ENCODE measurements at places on chromosomes 3 and 15.

- no peaks in the 10 kb centered on the region for H3K4me1 ChIP-seq
- H3K4me3 ChIP-seq = no peak overlapping the region
- H3K36me3 ChIP-seq = no peaks in the 10 kb centered on the region
- no peaks in the 10 kb centered on the region for H3K27me3 ChIP-seq
- no peak overlapping the region for H3K27ac ChIP-seq
- DNase-seq = no peak
These were observed 25.4 kb downstream of the COMMD2 start for GRCh38 chr3:149726716-149727407.

- no peak overlapping the region for H3K27ac ChIP-seq
- no peaks in the 10 kb centered on the region for H3K4me1 ChIP-seq
These were observed 94.3 kb downstream of the XRN1 start for GRCh38 chr3:142353571-142353970.

DNA sequence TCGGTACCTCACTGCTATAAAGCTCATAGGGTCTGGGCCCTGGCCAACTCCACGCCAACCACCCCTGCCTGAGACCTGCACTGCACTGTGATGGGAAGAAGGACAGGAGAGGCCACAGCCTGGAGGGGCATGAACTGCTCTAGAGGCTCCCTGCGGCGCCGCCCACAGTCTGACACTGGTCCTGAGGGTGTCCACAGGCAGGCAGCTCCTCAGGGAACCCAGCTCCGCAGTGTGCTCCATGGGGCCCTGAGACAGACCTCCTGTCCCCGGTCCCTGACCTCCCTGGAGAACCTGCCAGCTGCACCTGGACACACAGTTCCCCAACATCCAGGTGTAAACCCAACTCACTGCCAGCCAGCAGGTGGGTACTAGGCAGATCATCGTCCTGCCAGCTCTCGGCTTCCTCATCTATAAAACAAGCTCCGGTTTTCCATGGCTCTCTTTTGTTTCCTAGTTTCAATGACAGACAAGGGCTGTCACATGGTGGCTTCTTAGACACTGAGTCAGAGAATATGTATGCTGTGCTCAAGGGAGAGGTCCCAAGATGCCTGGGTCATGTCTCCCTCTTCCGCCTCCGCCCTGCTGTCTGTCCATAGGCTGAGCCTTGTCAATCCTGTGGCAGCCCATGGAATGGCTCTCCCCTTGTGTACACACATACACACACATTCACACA is 5.1 kb upstream of the HAPLN3 start:
- no peak overlapping the region for H3K27ac ChIP-seq
- H3K36me3 ChIP-seq = peaks cover 32% of the 10 kb centered on the region
- peaks cover 13% of the 10 kb centered on the region for H3K4me1 ChIP-seq
- no peak for DNase-seq
- H3K4me3 ChIP-seq = no peak overlapping the region
- H3K27me3 ChIP-seq = no peaks in the 10 kb centered on the region

DNA sequence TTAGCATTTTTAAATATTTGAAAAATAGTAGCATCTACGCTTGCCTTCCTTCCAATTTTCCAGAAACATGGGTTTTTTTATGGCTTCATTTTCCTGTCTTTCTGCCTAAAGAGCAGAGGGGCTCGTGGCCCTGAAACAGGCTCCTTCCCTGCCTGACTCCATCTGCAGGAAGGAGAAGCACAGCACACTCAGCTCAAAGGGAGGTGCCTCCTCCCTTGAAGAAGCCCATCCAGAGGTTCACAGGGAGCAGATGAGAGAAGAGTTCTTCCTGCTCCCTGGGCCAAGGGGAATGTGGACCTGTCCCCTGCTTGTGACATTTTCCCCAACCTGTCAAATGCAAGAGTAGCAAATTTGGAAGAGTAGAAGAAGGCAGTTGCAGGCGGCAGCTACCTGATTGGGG is 55.8 kb downstream of the BBX start:
- H3K27me3 ChIP-seq = no peaks in the 10 kb centered on the region
- H3K27ac ChIP-seq = no peak overlapping the region
- peaks cover 2% of the 10 kb centered on the region for H3K4me1 ChIP-seq
- no peak overlapping the region for H3K4me3 ChIP-seq
- no peak for DNase-seq
- no peaks in the 10 kb centered on the region for H3K36me3 ChIP-seq

GRCh38 chr3:184165543-184165942 is 9.1 kb upstream of the AP2M1 start:
- no peak overlapping the region for H3K4me3 ChIP-seq
- peaks cover 50% of the 10 kb centered on the region for H3K36me3 ChIP-seq
- no peak for DNase-seq
- no peaks in the 10 kb centered on the region for H3K4me1 ChIP-seq
- no peaks in the 10 kb centered on the region for H3K27me3 ChIP-seq
- H3K27ac ChIP-seq = no peak overlapping the region

DNA sequence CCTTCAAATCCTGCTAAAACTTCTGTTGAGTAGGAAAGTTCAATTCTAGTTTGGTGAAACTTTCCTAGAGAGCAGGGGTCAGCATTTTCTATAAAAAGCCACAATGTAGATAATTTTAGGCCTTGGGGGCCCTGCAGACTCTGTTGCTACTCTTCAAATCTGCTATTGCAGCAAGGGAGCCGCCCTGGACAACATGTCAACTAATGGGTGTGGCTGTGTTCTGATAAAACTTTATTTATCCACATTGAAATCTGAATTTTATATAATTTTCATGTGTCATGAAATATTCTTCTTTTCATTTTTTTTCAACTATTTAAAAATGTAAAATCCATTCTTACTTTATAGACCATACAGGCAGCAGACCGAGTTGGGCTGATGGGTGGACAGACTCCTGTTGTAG is 67.4 kb upstream of the SAMMSON start:
- H3K27ac ChIP-seq = no peak overlapping the region
- no peak for DNase-seq
- H3K4me1 ChIP-seq = no peaks in the 10 kb centered on the region
- H3K36me3 ChIP-seq = no peaks in the 10 kb centered on the region
- H3K4me3 ChIP-seq = no peak overlapping the region
- no peaks in the 10 kb centered on the region for H3K27me3 ChIP-seq

- H3K4me1 ChIP-seq = no peaks in the 10 kb centered on the region
- no peaks in the 10 kb centered on the region for H3K27me3 ChIP-seq
- H3K4me3 ChIP-seq = no peak overlapping the region
- no peak for DNase-seq
- H3K36me3 ChIP-seq = peaks cover 10% of the 10 kb centered on the region
These were observed 12.6 kb downstream of the TM6SF1 start for GRCh38 chr15:83119968-83120581.

GRCh38 chr3:25532431-25533162 is 104.5 kb downstream of the RARB start:
- H3K27ac ChIP-seq = no peak overlapping the region
- no peaks in the 10 kb centered on the region for H3K36me3 ChIP-seq
- no peak for DNase-seq
- no peaks in the 10 kb centered on the region for H3K27me3 ChIP-seq
- H3K4me1 ChIP-seq = no peaks in the 10 kb centered on the region

DNA sequence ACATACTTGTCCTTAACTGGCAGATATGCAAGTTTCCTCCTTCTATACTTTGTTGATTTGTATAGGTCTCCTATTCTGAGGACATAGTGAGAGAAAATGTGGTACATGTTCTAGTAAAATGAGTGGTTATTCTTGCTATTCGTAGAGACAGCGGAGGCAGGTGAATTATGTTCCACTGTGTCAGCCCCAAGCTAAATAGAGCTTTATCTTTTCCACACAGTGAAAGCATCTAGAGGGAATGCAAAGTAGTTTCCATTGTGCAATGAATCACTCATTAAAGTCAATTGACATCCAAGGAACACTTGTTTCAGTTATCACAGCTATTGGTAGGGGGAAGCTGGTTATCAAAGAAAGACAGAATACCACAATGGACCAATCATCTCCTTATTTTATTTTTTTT is 262.4 kb downstream of the NLGN1 start:
- H3K27ac ChIP-seq = no peak overlapping the region
- peaks cover 4% of the 10 kb centered on the region for H3K4me1 ChIP-seq
- no peaks in the 10 kb centered on the region for H3K36me3 ChIP-seq
- DNase-seq = no peak
- H3K27me3 ChIP-seq = no peaks in the 10 kb centered on the region

DNA sequence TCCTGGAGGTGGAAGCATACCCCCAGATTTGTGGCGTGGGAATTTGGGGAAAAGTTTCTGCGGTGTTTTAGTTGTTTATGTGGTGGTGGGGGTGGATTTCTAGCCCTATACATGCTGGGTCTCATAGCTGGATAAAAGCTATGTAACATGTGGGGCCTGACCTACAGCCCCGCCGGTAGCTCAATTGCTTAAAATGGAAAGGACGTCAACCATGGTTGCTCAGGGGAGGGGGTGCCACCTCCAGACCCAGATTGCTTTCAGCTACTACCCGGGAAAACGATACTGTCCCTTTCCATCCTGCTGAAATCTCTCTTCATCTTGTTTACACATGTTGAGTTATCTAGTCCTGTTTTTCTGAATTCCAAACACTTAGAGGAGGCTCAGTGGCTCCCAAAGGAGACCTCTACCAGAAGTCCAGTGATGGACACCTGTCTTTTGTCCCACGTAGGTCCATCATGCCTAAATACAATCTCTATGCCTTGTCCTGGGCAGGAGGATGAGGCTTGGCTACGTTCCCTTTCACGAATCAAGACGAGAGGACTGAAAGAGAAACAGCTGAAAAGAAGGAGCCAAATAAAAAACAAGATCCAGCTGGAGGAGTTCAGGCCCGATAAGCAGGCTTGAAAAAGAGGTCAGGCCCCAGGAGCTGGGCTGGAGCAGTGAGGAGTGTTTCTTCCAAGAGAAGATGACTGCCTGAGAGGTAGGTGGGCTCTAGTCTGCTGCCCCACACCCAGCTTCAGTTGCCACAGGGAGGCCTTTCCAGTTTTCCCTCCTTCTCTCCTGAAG is 72.1 kb upstream of the TPRG1 start:
- no peaks in the 10 kb centered on the region for H3K36me3 ChIP-seq
- H3K4me3 ChIP-seq = no peak overlapping the region

GRCh38 chr15:58381697-58382096 is 50.1 kb upstream of the LIPC start:
- H3K4me3 ChIP-seq = no peak overlapping the region
- no peak overlapping the region for H3K27ac ChIP-seq
- H3K36me3 ChIP-seq = no peaks in the 10 kb centered on the region
- H3K4me1 ChIP-seq = peaks cover 12% of the 10 kb centered on the region

DNA sequence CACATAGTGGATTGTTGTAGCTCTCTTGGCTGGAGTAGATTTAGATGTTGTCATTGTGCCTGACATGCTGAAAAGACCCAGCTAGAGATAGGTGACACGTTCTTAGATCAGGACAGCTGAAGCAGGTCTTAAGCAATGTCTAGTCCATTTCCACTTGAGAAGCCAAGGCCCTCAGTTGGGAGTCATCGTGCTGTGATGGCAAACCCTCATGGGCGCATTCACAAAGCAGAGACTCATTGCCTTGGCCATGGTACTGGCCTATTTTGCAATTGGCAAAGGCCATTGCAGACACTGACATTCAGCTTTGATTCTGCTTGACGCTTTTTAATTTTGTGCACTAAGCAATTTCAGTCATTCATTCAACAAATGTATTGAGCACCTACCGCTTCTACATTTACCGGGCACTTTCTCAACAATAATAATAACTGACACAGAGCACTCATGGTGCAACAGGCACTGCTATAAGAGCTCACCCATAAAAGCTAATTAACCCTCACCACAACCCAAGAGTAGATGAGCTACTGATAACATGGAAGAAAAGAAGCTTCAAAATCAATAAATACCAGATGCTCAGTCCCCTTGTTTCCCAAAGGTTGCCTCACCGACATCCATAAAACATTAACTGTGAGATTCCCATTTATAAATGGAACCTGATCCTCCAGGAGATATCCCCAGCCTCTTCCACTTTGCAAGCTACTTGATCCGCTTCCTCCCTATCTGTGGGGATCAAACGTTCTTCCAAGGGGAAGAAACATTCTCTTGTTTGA is 200.1 kb downstream of the TLE3 start:
- H3K36me3 ChIP-seq = no peaks in the 10 kb centered on the region
- H3K27me3 ChIP-seq = no peaks in the 10 kb centered on the region
- no peak overlapping the region for H3K27ac ChIP-seq

DNA sequence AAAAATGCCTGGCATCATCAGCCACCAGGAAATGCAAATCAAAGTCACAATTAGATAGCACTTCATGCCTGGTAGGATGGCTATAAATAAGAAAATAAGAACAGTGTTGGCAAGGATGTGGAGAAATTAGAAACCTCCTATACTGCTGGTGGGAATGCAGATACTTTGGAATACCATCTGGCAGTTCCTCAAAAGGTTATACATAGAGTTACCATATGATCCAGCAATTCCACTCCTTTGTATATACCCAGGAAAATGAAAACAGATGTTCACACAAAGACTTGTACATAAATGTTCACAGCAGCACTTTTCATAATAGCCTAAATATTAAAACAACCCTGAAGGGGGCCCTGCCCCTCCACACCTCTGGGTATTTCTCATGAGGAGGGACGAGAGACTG is 13.7 kb downstream of the ACSBG1 start:
- H3K4me3 ChIP-seq = no peak overlapping the region
- H3K27ac ChIP-seq = no peak overlapping the region
- H3K4me1 ChIP-seq = no peaks in the 10 kb centered on the region
- no peaks in the 10 kb centered on the region for H3K36me3 ChIP-seq
- no peak for DNase-seq

DNA sequence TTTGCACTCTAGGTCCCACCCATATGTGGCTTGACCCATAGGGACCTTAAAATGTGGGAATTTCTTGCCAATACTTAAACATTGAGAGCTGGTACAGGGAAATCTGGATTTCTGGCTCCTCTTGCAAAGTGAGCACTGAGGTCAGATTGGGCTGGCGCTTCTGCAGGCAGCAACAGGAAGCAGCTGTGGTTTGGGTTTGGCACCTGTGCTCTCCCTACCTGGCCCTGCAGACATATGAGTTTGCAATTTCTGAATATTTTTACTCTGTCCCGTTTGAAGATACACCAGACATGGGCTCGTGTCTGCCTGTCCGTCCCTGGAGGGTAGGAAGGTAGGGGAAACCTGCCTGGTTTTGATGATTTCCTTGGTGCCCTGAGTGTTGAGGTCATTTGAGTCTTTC is 74.8 kb upstream of the SEC13 start:
- no peaks in the 10 kb centered on the region for H3K36me3 ChIP-seq
- H3K4me1 ChIP-seq = no peaks in the 10 kb centered on the region
- H3K27ac ChIP-seq = no peak overlapping the region

Data from neuronal stem cell (in vitro differentiated cells).